ENCODE measurements at places on chromosomes 3 and 15.

DNA sequence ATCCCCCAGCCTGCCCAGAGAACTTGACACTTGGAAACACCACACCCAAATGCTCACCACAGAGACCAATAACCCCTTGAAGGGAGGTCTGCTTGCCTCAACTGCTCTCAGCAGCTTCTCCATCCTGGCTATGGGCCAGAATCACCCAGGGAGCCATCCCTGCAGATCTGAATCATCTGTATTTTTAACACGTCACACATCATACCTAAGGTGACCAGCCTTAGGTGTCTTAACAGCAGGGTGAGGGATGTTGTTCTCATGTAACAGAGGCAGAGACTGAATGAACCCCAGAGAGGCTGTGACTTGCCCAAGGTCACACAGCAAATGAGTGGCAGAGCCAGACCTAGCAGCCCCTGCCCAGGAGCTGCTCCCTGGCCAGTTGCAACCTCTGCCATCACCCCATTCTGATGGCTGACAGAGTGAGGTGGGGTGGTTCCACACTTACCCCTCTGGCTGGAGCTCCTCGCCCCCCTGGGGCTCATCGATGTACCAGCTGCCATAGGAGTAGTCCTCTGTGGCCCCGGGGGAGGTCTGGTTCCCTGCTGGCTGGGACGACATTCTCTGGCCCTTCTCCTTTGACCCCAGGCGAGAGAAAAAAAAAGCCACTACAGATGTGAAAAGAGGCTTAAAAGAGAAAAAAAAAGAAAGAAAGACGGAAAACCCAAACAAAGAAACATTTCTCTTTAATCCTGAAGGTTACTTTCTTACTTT lies 722 bp downstream of the STRA6 start:
- no peak for DNase-seq

DNA sequence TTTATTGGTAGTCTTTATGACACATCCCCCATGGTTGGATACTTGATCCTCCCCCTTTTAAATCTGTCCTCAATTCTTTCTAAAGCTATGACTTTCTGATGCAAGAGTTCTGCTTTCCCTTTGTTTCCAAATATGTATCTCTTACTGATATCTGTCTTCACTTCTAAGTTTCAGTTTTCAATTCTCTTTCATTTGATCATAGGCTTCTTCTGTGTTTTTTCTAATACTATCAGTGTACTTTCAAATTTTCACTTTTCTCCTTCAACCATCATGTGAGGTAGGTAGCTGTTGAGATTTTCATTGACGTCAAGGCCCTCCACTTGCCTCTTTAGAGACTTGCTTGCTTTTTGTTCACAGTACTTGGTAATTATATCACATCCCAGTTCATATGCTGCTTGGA lies 436.5 kb downstream of the CNTN4 start:
- no peak for DNase-seq

- DNase-seq: no peak
Measured at GRCh38 chr3:116473602-116474001, 28.3 kb upstream of the LSAMP start.

DNA sequence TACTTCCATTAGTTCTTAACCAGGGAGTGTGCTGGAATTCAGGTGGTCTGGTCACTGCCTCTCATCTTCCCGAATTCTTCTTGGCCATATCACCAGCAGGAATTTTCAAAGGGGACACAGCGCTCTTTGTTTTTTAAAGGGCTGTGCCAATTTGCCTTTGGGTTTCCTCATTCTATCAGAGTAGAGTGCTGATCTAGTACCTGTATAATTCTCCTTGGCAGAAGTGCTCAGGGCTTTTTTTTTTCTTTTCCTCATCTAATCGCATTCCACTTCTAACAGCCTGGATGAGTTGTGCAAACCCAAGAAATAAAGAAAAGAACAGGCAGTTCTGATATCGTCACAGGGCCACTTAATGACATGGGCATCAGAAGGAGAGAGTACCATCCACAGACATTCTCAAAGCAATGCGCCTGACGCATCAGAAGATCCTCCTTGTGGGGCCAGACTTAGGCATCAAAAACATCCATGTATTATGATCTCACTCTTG lies 121.0 kb downstream of the ASB7 start:
- no peak for DNase-seq

Measured in NCI-H1694 (cell line).